Lower leg skin (tissue), 4 donors: ENCODE measurements at places on chromosomes 3 and 15.

GRCh38 chr3:150315721-150316120, 92.4 kb upstream of the TSC22D2 start:
- DNase-seq = no peak

GRCh38 chr15:82951472-82952157, 905 bp downstream of the HOMER2 start:
- DNase-seq = no peak

GRCh38 chr15:67853454-67853853, 13.6 kb upstream of the RNU6-1 start:
- DNase-seq = no peak

DNA sequence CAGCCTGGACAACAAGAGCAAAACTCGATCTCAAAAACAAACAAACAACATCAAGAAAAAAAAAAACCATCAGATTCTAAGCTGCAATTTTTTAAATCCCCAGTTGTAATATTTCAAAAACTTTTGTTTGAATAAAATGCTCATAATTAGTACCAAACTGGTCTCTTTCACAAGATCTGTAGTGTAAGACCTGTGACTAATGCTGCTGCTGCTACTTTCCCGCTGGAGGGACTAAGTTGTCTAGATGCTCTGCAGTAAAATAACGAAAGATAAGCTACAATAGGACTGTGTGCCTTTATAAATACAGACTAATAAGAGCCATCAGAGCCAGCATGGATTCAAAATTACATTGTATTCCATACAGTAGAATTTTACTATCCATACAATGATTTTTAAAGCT, 45.4 kb downstream of the TM4SF4 start:
- no peak for DNase-seq

DNA sequence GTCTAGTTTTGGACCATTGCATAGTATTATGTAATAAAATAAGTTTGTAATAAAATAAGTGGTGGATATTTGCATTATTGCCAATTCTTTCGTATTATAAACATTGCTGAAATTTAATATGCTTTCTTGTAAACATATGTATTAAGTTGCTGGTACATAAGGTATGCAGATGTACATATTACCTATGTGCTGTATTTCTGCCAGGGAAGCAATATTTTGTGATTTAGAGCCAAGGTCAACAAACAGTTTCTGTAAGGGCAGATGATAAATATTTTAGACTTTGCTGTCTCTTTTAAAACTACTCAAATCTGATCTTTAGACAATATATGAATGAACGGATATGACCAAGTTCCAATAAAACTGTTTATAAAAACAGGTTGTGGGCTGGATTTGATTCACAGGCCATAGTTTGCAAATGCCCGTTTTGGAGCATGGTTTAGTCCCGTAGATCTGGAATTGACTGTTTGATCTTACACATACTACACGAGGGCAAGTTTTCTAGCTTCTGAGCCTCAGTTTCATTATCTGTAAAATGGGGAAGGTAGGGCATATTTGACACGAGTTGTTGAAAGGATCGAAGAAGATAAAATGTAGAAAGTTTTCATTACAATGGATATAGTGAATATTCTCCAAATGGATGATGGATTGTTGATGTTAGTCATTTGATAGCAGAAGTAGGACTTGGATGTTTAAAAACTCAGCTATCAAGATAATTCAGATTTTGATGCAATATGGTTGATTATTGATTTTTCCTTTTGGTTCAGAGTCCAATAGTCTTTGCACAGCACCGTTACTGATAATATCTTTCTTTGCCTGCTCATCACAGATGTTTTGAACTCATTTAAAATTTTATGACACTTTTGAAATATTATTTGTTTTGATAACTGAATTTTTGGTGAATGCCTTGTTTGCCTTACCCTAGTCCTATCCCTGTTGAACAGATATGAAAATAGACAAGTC, 394.6 kb downstream of the FEZF2 start:
- DNase-seq = no peak

DNA sequence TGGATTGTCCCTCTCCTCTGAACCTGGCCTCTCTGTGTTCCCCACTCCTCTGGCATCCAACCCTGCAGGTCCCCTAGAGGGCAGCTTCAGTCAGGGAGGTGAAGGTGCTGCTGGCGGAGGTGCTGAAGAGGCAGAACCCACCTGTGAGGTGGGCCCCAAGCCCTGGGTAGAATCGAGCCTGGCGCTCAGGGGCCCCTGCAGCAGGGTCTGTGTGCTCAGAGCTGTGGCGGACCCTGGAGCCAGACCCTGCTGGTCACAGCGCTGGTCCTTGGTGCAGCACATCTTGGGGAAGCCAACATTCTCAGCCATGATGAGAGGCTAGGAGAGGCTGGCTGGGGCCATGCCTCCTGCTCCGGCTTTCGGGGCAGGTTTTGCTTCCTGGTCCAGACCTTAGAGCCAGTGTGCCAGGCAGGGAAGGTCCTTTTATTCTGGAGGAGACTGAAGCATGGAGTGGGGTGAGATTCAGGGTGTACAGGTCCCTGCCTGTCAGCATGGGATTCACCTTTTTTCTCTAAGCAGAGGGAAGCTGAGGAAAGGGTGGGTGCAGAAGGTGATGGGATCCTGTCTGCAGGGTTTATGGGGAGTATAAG, 54.7 kb upstream of the TAMM41 start:
- DNase-seq = no peak

DNA sequence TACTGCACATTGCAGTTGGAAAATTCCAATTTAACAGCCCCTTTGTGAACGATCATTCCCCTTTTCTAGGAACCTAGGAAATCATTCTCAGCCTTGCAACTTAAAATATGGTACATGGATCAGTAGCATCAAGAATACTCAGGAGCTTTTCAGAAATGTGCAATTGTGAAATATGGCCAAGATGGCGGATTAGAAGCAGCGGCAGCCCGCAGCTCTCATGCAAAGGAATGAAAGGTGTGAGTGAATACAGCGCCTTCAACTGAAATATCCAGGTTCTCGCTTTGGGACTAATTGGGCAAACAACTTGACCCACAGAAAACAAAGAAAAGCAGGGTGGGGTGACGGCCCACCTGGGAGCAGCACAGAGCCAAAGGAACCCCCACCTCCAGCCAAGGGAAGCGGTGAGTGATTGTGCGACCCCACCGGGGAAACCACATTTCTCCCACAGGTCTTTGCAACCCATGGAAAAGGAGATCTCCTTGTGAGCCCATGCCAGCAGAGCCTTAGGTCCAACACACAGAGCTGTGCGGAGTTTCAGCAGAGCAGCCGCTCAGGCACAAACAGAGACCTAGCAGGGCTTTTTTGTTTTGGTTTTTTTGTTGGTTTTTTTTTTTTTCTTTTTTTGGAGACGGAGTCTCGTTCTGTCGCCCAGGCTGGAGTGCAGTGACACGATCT, 7.6 kb upstream of the AVEN start:
- DNase-seq = no peak

- no peak for DNase-seq
Measured at GRCh38 chr15:85477730-85478129, 97.3 kb downstream of the AKAP13 start.

DNA sequence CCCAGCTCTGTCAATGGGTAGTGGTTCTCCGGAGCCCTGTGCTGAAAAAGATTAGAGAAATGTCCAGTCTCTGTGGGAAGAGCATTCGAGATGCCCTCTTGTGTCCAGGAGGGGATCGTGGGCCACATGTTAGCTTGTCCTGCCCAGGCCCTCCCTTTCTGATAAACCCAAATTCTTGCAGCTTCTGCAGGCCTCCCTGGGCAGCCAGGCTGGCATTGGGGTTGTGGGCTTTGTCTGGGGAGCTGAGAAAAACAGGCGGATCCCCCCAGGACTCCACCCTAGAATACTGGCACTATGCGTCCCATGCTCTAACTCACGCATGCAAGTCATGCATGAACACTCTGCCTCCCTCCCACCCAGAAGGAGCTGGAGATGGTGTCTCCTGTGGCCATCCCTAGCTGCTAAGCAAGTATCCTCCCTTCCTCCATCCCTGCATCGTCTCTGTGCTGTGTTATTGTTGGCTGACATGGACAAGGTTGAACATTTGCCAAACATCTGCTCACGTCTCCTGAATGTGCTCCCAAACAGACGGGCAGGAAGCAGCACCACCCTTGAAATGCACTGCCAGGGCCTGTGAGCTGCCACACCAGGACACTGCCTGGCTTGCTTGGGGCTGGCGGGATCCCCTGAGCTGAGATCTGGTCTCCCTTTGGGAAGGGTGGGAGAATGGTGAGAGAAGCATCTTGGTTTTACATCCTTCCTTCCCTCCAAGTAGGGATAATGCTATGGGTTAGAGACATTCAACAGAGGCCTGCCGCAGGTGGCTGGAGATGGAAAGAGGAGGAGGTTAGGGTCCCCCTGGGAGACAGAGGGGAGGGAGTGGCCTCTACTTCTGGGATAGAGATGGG, 26.5 kb downstream of the CFAP161 start:
- DNase-seq = no peak

DNA sequence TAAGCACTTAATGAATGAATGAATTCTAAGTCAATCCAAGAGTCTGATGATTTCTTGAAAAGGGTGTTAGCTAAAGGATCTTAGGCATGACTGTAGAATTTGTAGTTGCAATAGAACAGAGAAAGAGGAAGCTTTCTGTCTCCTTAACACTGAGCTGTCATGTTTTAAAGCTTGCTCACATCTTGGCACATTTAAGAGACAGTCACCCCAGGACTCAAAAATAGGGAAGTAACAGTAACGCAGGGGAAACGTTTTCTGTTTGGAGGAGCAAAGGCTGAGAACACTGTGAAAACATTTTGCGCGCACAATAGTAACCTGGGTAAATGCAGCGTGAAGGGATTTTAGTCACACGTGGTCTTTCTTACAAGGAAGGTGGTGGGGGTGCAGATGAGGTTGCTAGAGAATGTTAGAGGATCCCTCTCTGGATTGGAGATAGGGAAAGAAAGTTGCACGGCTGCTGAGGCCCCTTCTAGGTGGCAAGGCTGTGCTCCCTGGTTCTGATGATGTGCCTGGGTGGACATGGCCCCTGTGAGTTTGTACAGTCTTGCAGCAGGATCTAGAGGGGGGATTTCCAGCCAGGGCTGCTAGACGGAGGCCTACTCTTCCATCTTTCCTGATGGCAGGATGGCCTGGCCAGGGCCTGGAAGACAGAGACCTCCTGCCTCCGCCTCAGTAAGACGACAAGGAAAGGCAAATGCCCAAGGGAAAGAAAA, 12.0 kb downstream of the STARD5 start:
- no peak for DNase-seq

GRCh38 chr15:76335307-76336253, 993 bp upstream of the ISL2 start:
- peak; percentile 81 for DNase-seq

DNA sequence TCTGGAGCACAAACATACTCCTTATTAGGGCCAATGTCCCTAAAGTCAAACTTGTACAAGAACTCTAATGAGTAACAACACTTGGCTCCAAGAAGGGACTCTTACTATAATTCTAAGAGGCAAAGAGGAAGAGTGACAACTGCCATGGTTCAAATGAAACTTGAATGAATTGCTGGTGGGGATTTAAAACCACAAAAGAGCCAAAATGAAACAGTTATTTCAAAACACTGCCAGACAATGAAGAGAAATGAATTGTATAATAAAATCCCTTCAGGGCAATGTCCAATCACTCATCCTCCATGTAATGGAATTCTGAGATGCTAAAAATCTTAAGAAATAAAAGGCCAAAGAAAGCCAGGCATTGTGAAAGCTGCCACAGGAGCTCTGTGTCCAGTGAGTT, 14.2 kb downstream of the THRB start:
- no peak for DNase-seq

- DNase-seq = no peak
Measured at GRCh38 chr15:38740206-38740605, 175.6 kb upstream of the RASGRP1 start.

- no peak for DNase-seq
Measured at GRCh38 chr3:105427332-105427731, 60.6 kb downstream of the ALCAM start.

DNA sequence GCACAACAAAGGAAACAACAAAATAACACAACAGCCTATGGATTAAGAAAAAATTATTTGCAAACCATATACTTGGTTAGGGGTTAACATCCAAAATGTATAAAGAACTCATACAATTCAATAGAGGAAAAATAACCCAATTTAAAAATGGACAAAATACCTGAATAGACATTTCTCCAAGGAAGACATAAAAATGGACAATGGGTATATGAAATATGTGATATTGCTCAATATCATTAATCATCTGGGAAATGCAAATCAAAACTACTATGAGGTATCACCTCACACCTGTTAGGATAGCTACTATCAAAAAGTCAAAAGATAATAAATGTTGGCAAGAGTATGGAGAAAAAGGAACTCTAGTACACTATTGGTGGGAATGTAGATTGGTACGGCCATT, 71.0 kb upstream of the THRB start:
- DNase-seq = no peak

- DNase-seq = peak; percentile 85
Measured at GRCh38 chr15:92614791-92615785, 40.5 kb downstream of the FAM174B start.

- no peak for DNase-seq
Measured at GRCh38 chr3:46541835-46542234, 24.3 kb downstream of the LRRC2 start.

DNA sequence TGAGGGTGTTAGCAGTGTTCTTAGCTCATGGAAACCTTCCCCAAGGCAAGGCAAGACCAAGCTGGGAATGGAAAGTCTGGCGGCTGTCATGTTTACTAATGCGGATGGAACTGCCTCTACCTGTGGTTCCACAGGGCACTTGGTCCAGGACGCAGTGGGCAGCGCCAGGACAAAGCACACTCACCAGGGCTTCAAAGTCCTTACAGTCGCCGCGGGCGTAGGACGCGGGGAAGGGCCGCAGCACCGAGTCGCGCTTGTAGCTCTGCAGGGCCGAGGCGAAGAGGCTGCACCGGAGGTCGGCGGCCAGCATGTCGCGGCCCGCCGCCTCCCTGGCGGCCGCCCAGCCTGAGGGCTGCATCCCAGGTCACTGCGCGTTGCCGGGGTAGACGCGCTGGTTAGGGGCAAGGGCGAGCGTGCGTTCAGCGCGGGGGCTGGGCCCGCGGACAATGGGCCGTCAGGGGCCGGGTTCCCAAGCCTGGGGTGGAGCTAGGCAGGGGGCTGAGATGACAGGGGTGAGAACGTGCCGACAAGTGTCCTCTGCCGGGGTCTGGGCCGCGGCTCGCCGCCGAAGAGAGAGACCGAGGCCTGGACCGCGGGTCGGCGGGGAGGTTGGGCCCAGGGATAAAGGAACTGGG, 497 bp downstream of the PARP16 start:
- no peak for DNase-seq

- DNase-seq = no peak
Measured at GRCh38 chr3:97895216-97895615, 73.4 kb downstream of the CRYBG3 start.

- DNase-seq = no peak
Measured at GRCh38 chr3:101643861-101644613, 32.9 kb downstream of the ZBTB11 start.

- no peak for DNase-seq
Measured at GRCh38 chr3:41346698-41347270, 147.5 kb downstream of the CTNNB1 start.

GRCh38 chr3:39801216-39801615, 8.2 kb upstream of the MYRIP start:
- no peak for DNase-seq

- DNase-seq = no peak
Measured at GRCh38 chr15:91936182-91936775, 82.8 kb downstream of the SLCO3A1 start.

- DNase-seq = no peak
Measured at GRCh38 chr3:72352176-72352575, 496.1 kb downstream of the SHQ1 start.
